RWPE1 (cell line): ENCODE measurements at places on chromosomes 7 and 10.

- DNase-seq, result peak; percentile 70
Observed at GRCh38 chr7:2633538-2634266, 1.9 kb downstream of the TTYH3 start.

GRCh38 chr10:20623546-20623945 lies 273.6 kb downstream of the NEBL start:
- no peak for DNase-seq

DNA sequence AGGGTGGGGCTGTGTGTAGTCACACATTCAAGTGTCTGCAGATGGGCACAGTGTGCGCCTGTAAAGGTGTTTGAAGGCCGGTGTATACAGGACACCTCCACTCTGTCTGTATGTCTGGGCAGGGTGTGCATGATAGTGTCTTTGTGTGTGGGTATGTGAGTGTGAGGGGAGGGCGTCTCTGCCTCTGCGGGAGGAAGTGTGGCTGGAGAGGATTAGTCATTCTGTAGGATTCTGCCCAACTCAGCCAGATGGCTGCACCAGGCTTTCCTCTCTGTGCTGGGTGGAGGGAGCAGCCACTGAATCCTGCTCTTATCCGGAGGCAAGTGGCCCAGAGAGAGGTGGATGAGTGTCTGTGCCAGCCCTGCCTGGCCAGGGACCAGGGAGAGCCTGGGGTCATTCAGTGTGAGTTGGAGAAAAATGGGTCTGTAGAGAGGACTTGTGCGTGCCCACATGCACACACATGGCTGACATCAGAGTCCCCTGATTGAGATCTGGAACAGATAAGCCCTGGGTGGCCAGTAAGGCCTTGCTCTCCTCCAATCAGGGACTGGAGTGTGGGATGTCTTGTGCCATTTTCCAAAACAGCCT lies 1.7 kb downstream of the SFXN3 start:
- peak; percentile 85 for DNase-seq

GRCh38 chr7:129146237-129146979 lies 1.9 kb downstream of the TSPAN33 start:
- DNase-seq, result no peak

DNA sequence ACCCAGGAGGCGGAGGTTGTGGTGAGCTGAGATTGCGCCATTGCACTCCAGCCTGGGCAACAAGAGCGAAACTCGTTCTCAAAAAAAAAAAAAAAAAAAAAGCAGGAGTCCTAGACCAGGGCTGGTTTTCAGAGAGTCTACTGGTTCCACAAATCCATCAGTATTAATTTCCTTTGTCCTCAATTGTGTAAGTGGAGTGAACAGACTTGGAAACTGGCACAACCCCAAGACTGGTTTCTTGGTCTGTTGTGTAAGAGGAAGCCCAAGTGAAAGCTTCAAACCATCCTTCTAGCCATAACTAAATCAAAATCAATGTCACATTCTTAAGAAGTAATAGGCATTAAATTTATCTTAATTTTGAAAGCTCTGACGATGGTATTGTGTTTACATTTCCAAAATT lies 213.6 kb downstream of the DGKI start:
- no peak for DNase-seq

GRCh38 chr7:135445690-135446089 lies 64.2 kb downstream of the CNOT4 start:
- no peak for DNase-seq

GRCh38 chr10:85045046-85045445 lies 716.7 kb downstream of the CCSER2 start:
- no peak for DNase-seq

DNA sequence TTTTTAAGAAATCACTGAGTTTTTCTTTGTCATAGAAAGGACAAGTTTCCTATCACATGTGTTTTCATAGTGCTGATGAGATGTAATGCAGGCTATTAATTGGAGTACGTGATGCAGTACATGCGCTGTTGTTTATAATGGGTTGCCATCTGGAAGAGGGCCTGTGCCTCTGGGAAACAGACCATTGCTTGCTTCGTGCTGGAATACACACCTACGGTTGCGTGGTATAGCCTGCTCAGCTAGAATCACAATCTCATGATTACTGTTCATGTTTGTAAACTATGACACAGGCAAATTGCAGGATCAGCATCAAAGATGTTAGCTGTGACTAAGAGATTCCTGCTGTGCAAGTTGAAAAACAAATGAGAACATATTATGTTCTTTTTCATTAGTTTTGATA lies 107.2 kb upstream of the STEAP1B start:
- no peak for DNase-seq

DNA sequence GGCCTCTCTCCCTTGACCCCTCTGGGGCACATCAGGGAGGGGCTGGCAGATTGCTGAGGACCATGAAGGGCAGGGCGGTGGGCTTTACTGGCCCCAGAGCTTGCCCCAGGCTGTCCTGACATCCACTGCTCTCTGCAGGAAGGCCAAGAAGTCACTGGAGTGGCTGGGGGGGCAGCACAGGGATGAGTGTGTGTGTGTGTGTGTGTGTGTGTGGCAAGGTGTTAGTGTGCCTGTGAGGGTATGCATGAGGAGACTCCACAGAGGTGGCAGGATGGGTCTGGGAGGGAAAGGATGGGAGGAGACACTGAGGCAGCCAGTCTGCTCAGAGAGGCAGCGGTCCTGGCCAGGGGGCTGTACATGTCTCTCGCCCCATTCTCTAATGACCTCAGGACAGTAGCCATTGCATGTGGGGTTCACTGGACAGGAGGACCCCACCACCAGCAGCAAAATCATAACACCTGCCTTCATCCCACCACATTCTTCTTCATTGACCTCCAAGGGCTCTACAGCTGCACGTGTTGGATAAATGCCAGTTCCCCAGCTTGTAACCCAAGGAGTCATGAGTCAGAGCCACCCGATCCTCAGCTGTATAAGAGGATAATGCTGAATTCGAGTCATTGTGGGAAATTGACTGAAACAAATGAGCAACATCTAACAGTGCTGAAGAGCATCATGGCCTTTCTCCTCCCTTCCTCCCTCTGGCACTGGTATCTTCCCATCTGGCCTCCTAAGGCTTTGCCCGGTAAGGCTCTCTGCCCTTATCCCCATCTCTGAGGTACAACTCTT lies 720.5 kb downstream of the GRID1 start:
- peak; percentile 79 for DNase-seq

DNA sequence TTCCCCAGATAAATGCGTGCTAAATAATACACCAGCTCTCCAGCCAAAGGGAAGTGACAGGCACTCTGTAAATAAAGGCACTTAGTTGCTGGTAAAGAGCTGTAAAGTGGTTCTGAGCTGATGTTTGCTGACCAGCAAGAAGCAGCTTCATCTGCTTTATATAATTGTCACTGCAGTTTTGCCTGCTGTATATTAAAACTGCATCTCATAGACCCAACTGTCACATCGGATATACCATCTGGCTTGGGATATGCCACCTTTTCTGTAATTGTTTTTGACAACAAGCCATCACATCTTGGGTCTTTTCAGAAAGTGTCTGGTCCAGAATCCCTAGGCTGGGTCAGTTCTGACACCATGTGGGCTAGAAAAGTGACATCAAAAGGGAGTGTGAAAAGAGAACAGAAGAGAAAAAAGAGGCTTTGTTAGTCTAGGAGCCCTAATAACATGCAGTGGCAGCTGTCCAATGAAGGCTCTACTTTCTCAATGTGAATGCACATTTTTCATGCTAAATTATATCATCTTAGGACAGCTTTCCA lies 697.6 kb downstream of the KCNMA1 start:
- DNase-seq, result no peak

GRCh38 chr7:114190387-114190786 lies 224.2 kb upstream of the FOXP2 start:
- no peak for DNase-seq

DNA sequence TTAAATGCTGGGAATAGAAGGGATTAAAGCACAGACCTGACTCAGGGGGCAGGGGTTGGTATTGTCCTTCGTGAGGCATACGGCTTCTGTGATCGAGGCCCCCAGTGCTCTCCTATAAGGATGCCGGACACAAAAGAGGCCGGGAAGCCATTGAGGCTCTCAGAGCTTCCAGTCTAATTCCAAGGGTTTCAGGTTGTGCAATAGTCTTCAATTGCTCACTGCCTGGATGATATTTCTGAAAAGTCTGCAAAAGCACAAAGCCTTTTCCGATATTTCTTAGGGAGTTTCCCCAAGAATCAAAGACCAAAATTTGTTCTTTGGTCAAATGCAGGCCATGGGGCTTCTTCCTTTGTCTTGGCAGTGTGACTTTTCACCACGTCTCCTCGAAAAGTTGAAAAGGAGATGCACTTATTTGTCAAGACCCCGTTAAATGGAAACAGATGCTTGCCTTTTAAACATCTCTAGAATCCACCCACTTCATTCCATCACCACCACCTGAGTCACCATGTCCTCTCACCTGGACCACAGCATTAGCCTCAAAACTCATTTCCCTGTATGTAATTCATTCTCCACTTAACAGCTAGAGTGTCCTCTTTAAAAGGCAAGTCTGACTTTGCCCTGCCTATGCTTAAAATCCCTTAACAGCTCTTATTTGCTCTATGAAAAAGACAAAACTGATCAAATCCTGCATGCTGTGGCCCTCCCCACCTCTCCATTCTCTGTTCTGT lies 134.8 kb upstream of the NAMPT start:
- no peak for DNase-seq

DNA sequence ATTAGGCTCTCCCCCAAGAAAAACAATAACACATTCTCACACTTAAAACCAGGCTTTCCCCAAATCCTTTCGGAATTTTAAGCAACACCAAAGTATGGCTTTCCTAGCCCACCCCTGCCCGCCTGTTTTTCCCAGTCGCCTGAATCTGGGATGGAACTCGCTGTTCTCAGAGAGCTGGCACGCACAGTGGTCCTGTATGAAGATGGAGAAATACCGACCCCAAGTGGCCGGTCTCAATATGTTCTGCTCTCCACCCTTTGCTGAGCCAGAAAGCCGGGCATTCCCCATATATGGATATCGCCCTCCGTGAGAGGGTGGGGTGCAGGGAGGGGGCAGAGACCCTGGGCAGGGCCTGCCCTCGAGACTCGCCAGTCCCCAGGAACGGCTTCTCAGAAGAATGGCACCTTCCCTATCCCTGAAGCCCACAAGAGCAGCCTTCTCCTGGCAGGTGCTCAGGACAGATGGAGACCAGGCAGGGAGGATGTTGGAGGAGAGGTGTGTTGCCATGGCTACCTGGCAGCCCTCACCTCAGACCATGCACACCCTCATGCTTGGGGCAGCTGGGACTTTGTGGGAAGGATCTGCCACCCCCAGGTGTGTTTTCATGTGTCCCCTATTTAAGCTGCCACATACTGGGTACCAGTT lies 3.4 kb downstream of the TACR2 start:
- peak; percentile 48 for DNase-seq

- no peak for DNase-seq
Observed at GRCh38 chr10:95610727-95611126, 45.8 kb downstream of the ALDH18A1 start.

DNA sequence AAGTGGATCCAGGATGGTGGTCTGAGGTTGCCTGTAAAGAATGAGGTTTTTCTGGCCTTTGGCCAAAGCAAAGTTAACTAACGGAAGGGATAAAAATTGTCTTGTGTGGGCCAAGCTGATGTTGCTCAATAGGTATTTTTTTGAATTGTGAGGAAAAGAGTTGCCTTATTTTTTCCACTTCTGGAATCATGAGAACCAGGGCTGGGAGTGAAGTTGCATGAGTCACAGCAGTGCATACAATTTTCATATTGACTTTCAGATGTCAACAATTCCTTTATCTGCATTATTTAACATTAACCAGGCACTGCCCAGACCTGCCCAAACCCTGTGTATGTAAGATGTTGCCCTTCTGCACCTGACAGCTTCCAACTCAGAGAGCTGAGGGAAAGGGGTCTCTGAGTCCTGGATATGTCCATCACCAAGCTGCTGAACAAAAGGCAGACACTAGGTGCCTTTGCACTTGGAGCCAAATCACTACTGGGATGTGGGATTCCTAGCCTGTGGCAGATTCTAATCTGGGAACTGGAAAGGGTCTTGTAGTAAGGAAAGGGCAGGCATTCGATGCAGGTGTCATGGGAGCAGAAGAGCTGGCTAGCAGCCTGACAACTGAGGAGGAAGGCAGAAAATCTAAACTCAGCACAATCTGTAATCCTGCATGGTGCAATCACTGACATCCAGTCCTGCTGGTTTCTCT lies 52.3 kb upstream of the SLC35B4 start:
- DNase-seq, result peak; percentile 54

DNA sequence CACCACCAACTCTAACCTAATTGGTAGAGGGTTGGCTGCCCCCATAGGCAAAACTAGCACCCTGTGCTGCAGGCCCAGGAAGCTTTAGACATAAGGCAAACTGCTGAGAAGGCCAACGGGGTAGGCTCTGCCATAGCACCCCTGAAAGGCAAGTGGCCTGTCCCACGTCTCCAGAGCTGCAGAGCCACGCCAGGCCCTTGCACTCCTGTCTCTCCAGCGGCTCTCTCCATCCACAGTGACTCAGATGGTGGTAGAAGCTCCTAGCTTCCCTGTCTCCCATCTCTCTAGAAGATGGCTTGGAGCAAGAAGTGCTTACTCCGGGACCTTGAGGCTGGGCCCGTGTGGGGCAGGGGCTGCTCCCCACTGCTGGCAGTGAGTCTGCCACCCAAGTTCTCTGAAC lies 310.6 kb upstream of the ZMIZ1 start:
- DNase-seq, result no peak

GRCh38 chr10:63143987-63144386 lies 10.9 kb downstream of the NRBF2 start:
- DNase-seq, result no peak

- DNase-seq, result no peak
Observed at GRCh38 chr10:76787746-76788451, 849.7 kb downstream of the KCNMA1 start.

DNA sequence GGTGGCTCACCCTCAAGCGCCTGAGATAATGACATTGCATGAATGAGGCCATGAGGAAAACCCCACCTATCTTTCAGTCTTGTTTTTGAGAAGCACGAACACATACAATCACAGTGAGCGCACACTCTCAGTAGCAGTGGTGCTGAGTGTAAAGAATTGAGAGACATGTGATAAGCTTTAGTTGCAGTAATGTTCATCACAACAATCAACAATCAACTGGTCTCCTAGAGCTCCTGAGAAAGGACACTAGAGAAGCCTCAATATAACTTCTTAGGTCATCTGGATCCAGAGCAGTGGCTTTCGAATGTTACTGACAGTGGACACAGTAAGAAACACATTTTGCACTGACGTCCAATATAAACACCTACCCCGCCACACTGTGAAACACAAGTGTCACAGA lies 12.8 kb downstream of the ERLIN1 start:
- DNase-seq, result no peak

GRCh38 chr10:97445357-97445721 lies 467 bp downstream of the EXOSC1 start:
- no peak for DNase-seq

- no peak for DNase-seq
Observed at GRCh38 chr7:94368371-94368791, 26.3 kb upstream of the COL1A2 start.

- DNase-seq, result no peak
Observed at GRCh38 chr7:153065051-153065450, 305.5 kb downstream of the ACTR3B start.

- DNase-seq, result no peak
Observed at GRCh38 chr10:128963211-128964099, 503.6 kb upstream of the MGMT start.

GRCh38 chr10:43573250-43574000 lies 991 bp downstream of the ZNF239 start:
- DNase-seq, result no peak
